ENCODE measurements at places on chromosomes 1 and 21.

DNA sequence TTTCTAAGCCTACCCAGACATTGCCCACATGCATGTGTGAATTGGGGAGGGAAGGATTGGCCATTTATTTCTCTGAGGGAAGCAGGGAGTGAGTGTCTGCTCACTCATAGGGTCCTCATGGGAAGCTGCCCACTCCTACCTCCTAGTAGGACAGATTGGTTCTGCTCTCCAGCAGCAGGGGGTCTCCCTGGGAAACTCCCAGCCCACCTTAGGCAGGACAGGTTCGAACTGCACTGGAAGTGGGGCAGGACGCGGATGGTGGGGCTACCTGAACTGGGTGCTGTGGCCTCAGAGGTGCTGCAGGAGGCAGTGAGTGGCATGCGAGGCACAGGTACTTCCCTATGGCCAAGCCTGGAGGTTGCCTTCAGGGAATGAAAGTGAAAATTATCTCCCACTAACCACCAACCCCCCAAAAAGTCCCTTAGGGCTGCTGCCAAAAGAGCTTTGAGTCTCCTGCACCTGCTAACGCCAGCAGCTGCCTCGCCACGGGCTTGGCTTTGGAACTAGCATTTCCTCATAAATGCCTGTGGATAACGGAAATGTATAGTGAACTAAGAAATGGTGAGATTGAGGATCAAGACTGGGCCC is 157.0 kb upstream of the COA6 start:
- no peak for DNase-seq

DNA sequence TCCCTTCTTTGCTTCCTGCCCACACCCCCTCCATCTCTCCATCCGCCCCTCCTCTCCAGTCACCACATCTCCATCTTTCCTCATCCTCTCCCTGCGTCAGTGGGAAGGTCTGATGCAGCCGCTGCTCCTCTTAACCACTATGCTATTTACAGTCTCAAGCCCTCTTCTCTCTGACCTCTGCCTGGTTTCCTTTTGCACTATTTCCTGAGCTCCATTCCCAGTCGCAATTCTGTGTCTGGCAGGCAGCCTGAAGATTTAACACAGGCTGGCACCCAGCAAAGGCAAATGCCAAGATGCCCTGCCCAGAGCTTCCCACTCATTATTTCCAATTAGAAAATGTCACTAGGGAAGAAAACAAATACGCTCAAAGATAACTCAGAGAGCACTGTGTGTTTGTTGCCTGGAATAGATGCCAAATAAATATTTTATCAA is 89.6 kb upstream of the LPGAT1 start:
- no peak for DNase-seq

DNA sequence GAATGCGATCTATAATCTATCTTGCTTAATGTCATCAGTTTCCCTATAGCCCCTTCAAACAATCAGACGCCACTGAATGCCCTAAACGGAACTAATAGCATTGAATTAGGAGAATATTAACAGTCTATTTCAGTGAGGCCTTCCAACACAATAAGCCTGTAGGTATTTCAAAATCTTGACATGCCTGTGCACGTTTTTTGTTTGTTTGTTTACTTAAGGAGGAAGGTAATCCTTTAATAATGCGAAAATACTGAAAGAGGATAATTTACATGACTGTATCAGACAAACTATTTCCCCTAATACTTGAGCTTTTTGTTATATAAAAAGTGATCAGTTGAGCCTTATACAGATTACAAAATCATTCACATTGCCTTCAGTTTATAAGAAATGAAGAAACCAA is 29.0 kb upstream of the JAK1 start:
- no peak for DNase-seq

DNA sequence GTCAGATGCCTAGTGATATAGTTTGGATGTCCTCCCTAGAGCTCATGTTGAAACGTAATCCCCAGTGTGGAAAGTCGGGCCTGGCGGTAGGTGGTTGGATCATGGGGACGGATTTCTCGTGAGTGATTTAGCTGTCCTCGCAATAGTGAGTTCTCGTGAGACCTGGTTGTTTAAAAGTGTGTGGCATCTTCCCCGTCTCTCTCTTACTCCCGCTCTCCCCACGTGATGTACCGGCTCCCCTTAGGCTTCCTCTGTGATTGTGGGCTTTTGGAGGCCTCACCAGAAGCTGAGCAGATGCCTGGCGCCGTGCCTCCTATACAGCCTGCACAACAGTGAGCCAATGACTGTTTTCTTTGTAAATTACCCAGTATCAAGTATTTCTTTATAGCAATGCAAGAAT is 264.5 kb downstream of the TTLL7 start:
- DNase-seq, result no peak

- DNase-seq, result no peak
Measured at GRCh38 chr1:72433591-72433990, 151.3 kb upstream of the NEGR1 start.

- no peak for DNase-seq
Measured at GRCh38 chr1:15224259-15224869, 22.7 kb upstream of the FHAD1 start.

GRCh38 chr1:7234471-7234755 is 449.2 kb downstream of the CAMTA1 start:
- DNase-seq, result no peak

- no peak for DNase-seq
Measured at GRCh38 chr1:10903821-10904220, 107.4 kb upstream of the CASZ1 start.

DNA sequence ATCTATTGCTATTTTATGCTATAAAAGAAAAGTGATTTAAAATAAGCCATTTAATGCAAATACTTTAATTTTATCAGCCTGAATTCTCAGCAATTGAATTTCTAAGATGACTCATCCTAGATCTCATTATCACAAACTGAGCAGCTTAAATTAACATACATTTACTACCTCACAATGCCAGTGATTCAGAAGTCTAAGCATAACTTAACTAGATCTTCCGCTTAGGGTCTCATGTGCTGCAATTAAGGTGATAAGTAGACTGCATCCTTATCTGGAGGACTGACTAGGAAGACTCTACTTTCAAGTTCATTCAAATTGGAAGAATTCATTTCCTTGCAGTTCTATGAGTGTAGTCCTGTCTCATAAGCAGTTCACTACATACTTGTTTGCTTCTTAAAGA is 286.6 kb downstream of the COL11A1 start:
- no peak for DNase-seq

- DNase-seq, result no peak
Measured at GRCh38 chr21:39429445-39429844, 16.1 kb downstream of the LCA5L start.

DNA sequence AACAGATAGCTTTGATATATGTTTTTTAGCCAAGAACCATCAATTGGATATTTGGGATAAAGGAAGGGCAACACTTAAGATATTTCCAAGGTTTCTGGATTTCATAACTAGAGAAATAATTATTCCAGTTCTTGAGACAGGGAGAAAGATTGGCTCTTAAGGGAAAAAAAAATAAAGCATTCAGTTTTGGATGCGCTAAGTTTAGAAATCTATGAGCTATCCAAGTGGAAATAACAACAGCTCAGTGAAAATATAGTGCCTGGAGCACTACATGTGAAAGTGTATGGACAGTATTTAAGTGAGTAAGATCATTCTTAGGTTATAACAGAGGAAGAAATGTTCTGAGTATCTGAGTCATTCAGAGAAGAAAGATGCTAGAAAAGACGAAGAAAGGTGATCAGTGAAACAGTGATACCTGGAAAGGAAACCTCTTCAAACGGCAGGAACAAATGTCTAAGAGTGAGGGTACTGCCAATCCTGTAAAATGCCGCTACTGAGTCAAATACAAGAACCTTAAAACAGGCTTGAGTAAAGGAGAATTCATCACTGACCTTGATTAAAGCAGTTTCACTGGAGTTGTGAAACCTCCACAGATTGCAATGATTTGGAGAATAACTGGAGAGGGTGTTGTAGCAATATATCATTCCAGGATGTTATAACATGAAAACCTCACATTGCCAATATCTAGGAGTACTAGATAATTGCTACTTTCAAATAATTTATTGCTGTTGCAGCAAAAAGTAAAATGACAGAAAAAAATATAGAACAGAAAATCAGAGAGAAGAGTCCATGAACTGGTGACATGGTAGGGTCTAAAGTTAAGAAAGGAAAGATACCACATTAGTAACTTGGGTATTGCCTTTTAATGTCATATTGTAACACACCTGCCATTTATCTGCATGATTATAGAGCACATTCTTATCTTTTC is 482.1 kb upstream of the RGS18 start:
- DNase-seq, result no peak

GRCh38 chr1:168091063-168091462 is 45.7 kb downstream of the GPR161 start:
- no peak for DNase-seq

DNA sequence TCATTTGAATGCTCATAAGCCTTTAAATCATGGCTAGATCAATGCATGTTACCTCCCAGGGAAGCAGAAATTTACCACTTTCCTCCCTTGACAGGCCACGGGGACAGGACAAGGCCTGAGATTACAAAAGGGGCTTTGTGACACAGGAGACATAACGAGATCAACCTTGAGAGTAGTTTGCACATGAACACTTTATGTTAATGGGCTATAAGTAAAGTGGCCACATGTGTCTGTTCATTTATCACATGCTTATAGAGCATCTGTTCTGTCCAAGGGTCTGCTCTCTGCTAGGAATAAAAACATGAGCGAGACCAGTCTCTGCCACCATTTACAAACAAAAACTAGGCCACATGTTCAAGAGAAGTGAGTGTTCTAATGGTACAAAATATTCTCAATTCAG is 144.1 kb upstream of the C8B start:
- no peak for DNase-seq

- no peak for DNase-seq
Measured at GRCh38 chr1:23074012-23074411, 54.7 kb downstream of the KDM1A start.

- DNase-seq, result peak; percentile 1
Measured at GRCh38 chr1:98870959-98871903, 133.4 kb downstream of the PLPPR5 start.

- no peak for DNase-seq
Measured at GRCh38 chr1:3091334-3091733, 22.3 kb downstream of the PRDM16 start.

DNA sequence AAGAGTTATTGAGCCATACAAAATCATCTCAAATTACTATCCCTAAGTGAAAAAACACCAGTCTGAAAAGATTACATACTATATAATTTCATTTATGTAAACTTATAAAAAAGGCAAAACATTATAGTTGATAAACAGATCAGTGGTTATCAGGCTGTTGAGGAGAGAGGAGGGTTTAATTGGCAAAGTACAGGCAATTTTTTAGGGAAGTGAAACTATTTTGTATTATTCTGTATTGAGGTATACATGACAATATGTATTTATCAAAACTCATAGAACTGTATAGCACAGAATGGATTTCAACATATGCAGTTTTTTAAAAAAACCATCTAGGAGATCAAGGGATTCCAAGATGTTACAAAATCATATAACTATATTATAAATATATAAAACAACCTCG is 403.7 kb downstream of the LTN1 start:
- no peak for DNase-seq

DNA sequence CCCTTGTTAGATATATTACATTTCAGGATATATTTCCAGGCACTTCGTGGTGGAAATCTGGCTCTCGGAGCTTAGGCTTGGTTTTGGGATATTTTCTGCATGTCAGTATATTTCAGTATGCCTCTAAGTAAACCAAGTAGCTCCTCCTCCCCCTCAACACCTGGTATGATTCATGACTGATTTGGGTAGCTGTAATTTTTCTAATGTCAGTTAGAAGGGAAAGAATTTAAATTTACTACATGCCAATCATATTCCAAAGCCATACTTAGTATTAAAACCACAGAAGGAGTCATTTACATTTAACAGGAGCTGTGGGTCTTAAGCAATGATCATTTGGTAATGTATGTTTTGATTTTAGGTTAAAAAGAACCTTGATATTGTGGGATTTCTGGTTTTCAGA is 40.6 kb downstream of the ST6GALNAC3 start:
- DNase-seq, result no peak

DNA sequence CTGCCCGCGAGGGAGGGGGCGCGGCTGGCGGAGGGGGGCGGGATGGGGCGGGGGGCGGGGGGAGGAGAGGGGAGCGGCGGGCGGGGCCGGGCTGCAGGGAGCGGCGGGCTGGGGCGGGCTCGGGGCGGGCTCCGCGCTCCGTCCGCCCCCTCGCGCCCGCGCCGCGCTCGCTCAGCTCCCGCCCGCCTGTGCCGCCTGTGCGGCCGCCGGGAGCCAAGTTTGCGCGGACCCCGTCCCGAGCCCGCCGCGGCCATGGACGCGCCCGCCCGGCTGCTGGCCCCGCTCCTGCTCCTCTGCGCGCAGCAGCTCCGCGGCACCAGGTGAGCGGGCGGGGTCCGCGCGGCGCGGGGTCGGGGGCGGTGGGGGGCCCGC is at the start of gene GABRD:
GABRD (plus strand) TSS at position 174 of the 372 bp plus-strand sequence; CDS start at position 253, 79 bp downstream.
- no peak for DNase-seq

DNA sequence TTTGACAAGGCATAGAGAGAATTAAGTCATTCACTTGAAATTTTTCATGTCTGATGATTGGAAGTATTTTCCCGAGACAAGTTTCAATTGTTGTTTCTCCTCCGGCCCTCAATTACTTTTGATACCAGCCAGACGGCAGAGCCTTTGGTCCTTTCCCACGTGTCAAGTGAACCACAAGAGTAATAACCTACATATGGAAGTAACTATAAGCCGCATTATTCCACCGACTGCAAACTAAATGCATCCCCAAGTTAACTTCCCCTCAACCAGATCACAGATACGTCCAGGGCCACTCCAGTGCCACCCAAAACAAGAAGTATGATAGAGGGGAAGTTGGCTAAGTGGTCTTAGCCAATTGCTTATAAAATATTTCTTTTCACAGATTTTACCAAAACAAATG is 20.2 kb downstream of the COLGALT2 start:
- no peak for DNase-seq

GRCh38 chr21:41170442-41170841 is 2.5 kb downstream of the BACE2 start:
- no peak for DNase-seq

- DNase-seq, result peak; percentile 79
Measured at GRCh38 chr1:247390116-247390791, 25.7 kb upstream of the NLRP3 start.

DNA sequence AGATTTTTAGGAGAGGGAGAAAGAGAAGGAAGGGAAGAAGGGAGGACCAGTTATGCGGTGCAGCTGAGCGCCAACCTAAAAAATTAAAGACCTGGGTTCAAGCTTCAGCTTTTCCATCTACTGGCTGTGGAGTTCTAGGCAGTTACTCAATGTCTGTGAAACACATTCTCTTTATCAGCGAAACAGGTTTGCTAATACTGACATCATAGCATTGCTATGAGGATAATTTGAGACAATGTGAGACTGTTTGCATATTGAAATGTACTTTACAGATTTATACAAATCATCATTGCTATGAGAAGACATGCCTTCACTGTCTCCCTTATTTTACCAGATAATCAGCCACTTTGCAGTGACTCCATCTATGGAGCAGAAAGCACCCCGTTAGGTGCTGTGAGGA is 222.9 kb upstream of the SGIP1 start:
- no peak for DNase-seq

- DNase-seq, result no peak
Measured at GRCh38 chr21:43345746-43346409, 81.1 kb downstream of the SIK1 start.

- DNase-seq, result peak; percentile 90
Measured at GRCh38 chr1:115062542-115063004, 26.7 kb downstream of the TSPAN2 start.

All from stimulated activated naive CD4-positive, alpha-beta T cell treated with Interleukin-2 at 50 U/mL for 16 hours (primary cell).